T-helper 22 cell (primary cell): ENCODE measurements at places on chromosomes 16 and 17.

DNA sequence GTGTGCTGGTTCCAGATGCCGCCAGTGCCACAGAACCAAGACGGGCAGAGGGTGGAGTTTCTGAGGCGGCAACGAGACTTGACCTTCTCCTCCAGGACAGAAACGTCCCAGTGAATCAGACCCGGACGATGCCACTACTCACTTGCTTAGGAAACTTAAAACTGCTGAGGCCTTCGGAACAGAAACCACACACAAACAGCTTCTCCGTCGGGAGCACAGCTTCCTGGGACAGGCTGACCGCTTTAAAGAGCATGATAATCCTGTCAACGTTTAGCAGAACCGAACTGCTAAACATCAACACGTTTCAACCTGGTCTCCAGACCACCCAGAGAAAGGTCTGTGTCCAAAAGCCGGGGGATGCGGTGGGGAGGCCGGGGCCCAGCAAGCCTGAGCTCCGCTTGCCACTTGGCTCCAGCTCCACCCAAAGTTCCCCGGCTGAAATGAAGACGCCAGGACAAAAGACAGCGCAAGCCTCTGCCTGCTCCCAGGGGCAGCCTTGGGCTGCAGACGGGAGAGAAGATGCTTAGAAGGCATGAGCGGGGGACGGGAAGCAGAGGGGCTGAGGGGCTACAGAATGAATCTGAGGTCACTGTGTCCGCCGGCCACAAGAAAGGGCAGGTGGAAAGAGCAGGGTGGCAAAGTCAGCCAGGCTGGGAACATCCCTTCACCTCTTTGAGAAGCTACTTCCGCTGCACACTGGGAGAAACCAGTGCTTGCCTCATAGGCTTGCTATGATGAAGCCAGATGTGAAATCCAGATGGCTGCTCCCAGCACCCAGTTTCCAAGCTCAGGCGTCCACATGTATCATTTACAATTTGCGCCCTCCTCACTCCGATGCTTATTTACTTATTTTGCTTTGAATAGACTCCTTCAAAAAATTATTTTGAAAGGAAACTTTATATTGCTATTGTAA is 69.0 kb downstream of the MRM3 start:
- DNase-seq, result no peak

DNA sequence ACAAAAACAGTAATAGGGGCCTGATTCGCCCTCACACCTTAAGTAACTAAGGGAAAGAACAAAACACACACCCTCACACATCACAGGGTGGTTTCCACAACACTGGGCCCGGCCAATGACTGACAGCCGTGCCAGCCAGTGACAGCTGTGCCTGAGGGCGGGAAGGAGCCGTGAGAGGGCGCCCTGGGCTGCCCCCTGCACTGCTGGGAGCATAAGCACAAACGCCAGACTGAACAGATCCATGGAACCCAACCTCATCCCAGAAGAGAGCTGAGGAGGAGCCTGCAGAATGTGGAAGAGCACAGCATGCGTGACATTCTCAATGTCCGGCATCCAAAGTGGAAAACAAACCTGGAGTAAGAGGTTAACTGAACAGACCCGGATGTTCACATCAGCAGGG is 16.0 kb downstream of the CSNK1D start:
- DNase-seq, result peak; percentile 34

DNA sequence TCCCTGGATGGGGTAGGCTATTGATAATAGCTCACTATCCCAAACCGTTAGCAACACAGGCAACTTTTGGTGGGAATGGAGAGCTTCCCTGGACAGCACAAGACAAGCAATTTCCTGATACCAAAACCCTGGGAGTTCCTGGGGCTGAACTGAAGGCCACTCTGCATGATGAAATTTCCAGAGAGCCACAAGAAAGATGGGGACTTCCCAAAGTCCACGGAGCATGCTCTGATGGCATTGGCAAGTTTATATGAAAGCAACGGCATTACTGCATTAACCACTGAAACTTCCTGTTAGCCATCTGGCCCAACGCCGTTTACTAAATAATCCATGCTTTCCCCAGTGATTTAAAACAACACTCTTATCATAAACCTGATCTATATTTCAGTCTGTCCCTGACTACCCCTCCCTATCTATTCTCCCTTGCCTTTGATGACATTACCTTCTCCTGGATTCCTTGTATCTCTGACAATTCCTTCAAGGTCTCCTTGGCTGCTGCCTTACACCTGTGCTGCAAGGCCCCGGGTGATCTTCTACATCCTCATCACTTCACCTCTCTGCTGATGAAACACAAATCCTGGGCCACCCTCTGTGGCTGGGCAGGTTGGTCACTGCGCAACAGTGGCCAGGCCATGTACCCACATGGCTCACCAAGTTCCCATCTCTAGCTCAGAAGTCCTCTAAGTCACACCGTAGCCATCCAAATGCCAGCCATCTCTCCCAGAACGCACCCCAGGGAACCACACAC is 108.5 kb upstream of the RCVRN start:
- DNase-seq, result no peak

DNA sequence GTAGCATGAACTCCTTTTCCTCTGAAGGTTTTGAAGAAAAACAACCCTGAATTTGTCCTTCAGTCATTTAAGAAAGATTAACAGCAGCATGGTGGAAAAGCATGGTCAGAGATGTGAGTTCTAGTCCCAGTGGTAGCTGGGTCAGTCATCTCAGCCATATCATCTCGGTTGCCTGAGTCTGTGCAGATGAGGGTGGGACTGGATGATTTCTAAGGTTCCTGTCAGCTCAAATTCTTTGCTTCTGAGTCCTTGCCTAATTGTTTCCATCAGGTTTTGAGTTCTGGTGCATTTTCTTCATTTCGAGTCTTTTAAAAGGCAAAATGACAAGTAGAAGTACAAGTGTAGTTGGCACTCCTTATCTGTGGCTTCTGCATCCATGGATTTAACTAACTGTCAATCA is 63.9 kb downstream of the TNRC6C start:
- no peak for DNase-seq

DNA sequence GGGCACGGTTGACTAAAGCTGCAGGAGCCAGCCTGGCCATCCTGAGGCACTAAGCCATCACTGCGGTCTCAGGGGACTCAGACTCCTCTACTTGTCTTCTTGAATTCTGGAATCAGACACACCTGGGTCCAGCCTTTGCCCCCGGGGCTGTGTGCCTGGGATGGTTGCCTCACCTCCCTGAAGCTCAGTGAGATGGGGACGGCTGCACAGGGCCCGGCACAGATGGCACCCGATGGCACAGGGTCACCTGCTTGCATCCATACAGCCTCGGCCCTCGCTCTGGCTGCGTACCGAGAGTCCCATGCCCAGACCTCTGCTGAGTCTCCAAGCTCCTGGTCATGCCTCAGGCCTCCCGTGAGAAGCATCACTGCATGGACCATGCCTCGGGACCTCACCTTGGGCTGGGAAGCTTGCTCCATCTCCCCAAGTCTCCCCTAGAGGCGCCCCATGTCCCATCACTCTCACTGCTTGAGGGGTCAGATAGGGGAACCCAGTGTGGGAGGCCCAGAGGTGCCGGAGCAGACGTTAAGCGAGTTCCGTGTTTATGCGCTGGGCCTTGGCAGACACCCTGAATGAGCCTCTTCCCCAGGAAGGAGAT is 316.3 kb downstream of the SEC14L1 start:
- no peak for DNase-seq

- no peak for DNase-seq
Measured at GRCh38 chr16:87064731-87065445, 252.3 kb downstream of the C16orf95 start.

DNA sequence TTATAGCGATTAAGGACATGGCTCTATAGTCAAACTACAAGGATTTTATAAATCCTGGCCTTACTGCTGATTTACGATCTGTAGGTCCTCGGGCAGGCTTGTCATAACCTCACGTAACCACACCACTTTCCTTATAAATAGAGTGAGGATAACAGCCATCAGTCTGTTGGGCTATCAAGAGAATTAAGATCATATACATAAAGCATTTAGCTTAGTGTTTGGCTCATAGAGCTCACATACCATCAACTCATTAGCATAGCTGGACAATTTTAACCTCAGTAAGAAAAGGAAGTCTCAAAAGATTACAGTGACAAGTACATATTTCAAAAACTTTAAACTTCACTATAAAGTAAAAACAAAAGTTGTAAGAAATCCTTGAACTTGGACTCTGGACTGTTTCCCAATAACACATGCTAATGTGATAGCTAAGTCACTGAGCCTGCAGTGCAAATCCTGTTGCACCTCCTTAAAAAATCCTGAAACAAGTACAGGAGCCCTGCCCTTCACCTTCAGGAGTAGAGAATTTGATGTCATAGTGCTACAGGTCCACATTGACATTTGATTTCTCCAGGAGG is 20.8 kb upstream of the CLEC3A start:
- DNase-seq, result no peak

DNA sequence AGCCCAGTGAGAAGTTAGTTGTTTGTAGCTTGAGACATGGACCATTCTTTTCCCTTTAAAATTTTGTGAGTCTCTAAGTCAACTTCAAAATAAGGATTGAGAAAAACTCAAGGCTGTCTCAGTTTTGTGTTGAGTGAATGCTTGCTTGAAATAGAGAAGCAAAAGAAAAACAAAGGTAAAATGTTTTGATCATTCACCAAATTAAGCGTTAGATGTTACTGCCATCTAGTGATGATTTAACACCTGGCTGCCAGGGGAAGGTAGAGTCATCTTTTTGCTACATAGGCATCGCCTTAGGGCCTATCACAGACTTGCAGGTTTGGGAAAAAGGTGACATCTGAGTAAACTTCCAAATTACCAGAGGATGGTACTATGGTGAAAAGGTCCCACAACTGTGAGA is 74.4 kb downstream of the PCTP start:
- no peak for DNase-seq
